ENCODE measurements at places on chromosomes 3 and 15.
A peak's percentile ranks its signal among the peaks of the same experiment; 100 is the strongest.

GRCh38 chr3:79268422-79268821 lies 499.4 kb downstream of the ROBO1 start:
- DNase-seq, result no peak

DNA sequence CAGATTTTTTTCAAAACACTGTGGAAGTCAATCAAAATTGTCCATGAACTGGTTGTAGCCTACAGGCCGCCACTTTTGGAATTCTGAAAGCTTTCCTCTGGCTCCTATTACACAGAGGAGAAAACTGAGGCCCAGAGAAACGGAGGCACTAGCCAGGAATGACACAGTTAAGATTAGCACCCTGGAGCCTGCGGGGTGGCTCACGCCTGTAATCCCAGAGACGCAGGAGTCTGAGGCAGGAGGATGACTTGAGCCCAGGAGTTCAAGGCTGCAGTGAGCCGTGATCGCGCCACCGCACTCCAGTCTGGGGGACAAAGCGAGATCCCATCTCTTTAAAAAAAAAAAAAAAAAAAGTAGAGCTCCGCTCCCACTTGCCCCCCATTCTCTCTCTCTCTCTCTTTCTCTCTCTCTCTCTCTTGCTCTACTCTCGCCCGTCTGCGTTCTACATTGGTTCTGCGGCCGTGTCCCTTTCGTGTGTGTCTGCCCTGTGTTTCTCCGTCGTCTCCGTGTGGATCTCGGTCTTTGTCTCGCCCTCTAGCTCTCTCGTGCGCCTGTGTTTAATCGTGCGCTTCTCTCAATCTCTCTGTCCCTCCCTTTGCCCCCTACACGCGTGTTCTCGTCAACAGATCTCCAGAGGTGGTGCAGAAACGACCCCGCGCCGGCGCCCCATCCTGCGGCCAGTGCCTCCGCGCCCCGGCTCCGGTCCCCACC lies 512 bp upstream of the TRH start:
- DNase-seq, result no peak

DNA sequence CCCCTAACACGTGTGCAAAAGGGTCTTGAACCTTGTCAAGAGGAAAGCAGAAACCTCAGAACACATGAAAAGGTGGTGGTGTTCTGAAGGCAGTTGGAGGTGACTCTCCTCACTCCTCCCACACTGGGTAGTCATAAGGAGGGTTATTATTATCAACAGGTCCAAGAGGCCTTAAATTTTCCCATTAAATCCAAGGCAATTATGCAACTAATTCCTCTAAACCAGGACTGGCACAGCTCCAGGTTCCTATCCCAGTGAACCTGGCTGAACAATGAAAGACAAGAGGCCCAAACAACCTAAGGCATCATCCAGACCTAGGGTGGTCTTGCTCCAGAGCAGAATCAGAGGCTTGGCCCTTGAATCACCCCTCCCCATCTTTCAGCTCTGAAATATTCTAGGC lies 15.0 kb downstream of the MYLK start:
- no peak for DNase-seq

DNA sequence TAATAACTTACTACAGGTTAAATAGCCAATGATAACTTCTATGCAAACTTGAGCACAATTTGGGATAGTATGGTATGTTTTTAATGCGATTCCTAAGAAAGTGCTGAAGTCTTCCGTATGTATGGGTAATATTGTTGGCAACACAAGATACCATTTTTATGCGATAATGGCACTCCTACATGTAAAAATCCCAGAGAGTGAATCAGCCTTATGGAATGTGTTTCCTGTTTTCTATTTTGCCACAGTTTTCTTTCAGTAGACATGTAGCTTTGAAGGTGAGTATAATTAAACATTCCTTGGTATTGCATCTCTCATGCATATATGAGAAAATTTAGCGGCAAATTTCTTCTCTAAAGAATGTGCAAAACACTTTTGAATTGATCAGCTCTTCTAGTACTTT lies 396.8 kb upstream of the AZI2 start:
- no peak for DNase-seq

- DNase-seq, result peak; percentile 63
Observed at GRCh38 chr3:195401943-195402342, 40.9 kb downstream of the ACAP2 start.

DNA sequence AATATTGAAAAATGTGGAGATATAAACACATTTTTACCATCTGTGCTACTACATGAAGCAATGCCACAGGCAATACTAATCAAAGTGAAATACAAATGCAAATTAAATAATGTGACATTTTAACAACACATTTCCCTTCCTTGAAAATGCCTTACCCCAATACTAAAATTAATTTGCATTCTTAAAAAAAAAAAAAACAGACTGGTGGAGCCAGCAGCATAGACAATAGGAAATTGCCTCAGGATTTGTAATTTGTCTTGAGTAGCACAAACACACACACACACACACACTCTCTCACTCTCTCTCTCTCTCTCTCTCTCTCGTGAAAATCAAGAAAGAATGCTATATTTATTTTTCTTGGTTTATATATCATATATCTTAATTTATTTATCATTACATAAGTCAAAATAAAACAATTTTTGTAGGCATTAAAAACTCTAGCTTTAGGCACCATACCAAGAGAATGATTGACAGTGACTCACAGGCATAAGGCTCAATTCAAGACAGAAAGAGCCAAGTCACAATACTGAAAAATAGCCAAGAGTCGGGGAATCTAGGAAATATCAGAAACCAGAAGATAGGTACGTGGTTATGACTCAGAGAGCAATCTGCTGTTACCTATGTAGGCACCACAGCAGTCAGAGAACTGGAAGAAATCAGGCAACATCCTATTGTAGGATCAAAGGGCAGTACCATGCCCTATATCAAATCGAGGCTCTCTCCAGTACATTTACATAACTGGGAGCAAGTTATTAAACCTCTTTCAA lies 23.0 kb downstream of the SUCNR1 start:
- DNase-seq, result no peak

GRCh38 chr15:89399238-89400115 lies 64.9 kb upstream of the POLG start:
- no peak for DNase-seq

DNA sequence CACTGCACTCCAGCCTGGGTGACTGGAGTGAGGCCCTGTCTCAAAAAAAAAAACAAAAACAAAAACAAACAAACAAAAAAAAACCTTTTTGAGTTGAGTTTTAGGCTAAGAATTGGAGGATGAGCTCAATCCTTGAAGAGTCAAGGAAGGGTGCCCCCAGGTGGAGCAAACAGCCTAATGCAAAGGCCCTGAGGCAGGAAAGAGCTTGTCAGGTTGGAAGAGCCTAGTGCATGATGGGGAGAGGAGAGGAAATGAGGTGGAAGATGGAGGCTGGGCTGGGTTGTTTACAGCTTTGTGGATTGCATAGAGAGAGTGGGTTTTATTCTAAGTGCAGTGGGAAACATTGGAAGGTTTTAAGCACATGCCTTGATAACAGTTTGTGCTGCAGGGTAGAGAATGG lies 2.1 kb upstream of the SNX22 start:
- DNase-seq, result no peak

DNA sequence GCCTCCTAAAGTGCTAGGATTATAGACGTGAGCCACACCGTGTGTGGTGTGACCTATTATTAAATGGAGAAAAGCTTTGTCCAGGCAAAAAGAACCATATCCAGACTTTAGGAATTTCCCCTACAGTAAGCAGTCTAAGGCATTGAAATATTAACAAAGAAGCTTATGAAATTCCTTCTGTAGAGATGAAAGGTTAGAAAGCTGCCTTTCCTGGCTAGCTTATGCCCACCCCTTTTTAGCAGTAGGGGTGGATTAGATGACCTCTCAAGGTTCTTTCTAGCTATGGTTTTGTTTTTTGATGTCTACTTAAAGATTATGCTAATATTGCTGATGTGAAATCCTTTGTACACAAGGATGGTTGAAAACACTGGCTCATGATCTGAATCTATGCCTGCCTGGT lies 13.9 kb downstream of the OXSM start:
- DNase-seq, result no peak

DNA sequence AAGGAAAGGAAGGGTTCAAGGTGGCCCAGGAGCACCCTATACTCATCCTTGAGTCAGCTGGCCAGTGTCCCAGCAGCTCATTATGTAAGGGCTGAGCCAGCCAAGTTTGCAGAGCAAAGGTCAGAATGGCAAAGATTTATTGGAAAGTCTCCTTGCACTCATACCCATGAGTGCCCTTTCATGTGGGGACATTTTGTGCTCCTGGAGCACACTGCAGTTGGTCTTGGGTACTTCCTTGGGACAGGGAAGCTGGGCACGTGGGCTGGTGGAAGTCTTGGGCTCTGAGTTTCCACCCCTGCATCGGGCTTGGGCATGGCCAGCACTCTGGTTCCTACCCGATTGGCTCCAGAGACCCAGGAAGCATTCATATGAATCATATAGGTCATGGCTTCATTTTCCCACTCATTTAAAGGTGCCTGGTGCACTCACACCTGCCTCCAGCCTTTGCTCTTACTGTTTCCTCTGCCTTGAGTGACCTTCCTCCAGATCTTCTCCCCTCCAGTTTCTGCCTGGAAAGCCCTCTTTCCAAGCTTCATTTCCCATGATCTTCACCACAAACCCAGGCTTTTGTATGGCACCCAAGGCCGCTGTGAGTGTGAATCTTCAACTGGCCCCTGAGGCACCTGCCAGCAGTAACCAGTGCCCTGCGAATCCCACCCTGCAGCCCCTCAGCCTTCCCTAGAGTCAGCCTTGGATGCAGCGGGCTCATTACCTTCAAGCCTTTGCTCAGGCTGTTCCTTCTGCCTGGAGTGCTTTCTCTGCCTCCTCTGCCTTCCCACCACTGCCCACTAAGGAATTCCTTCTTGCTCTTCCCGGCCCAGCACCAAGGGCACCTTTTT lies 10.5 kb upstream of the PRKCD start:
- no peak for DNase-seq

DNA sequence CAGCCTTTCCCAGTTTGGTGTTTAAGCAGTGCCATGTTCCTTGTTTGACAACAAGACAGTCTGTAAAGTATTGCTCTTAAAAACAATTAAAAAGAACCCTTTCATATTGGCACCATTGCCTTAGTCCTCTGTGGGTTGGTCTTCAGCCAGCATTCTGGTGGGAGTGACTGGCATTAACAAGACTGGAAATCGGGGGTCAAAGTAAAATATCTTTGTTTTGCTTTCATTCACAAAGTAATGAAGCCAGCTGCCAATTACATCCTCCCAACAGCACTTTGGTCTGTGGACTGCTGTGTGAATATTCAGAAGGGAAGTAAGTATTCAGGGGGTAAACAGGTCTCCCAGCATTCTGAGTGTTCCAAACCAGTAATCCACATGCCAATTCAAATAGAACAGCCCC lies 8.3 kb upstream of the VILL start:
- no peak for DNase-seq

DNA sequence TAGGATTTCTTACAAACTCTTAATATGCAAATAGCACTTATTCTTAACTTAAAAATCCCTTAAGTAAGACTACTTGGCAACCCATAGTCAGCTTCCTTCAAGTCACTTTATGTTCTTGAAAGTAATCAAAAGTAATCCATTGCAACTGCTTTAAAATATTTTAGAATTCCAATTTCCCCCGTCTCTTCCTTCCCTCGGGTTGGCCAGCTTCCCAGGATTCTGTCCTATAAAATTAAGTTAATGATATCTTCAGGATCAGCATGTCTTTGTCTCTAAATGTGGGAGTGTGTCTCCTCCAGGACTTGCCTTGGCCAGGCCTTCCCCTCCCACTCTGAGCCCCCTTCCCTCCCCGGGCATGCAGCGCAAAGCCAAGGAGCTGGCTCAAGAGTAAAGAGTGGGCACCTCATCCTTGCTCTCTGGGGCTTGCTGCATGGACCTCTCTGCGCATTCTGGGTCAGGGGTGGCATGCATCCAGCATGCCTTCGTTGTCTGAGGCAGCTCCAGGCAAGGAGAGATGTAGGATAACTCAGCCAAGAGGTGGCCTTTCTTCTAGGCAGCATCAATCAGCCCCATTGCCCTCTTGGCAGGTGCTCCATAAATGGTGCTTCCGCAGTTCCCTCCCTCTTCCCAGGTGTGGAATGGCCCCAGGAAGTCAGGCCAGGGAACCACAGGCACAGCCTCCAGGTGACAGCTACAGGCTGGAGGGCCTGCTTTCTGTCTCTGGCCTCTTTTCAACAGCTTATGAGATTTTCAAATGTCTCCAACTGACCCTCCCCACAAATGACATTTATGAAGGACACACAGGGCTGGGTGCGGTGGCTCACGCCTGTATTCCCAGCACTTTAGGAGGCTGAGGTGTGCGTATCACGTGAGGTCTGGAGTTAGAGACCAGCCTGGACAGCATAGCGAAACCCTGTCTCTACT lies 108.7 kb upstream of the ALDH1A3 start:
- DNase-seq, result no peak

GRCh38 chr3:109853077-109853731 lies 515.9 kb upstream of the DPPA4 start:
- DNase-seq, result no peak

DNA sequence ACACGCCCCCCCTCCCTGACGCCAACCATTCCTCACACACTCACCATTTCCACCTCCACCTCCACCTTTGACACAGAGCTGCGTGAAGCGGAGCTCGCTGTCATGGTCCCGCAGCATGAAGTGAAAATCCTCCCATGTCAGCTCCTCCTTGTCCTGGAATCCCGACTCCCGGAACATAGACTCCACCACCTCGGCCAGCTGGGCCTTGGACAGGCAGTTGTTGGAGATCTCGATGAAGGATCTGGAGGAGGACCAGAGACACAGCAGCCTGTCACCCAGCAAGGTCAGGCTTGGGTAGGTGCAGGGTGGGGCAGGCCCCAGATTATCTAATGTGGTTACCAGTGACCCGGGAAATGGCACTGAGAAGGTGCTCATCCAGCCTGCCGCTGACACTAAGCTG lies 12.2 kb downstream of the DUOX2 start:
- DNase-seq, result no peak

- no peak for DNase-seq
Observed at GRCh38 chr3:29614954-29615353, 334.1 kb downstream of the RBMS3 start.

DNA sequence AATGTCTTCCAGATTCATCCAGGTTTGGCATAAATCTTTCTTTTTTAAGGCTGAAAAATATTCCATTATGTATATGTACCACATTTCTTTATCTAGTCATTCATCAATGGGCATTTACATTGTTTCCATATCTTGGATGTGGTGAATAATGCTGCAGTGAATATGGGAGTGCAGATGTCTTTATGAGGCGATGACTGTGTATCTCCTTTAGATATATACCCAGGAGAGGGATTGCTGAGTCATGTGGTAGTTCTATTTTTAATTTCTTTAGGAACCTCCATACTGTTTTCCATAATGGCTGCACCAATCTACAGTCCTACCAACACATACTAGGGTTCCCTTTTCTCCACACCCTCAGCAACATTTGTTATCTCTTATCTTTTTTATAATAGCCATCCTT lies 96.3 kb downstream of the LRRC28 start:
- DNase-seq, result no peak

- DNase-seq, result peak; percentile 83
Observed at GRCh38 chr15:69857686-69858391, 239.9 kb downstream of the TLE3 start.

- DNase-seq, result peak; percentile 40
Observed at GRCh38 chr3:194261581-194262063, 89.5 kb downstream of the CPN2 start.

DNA sequence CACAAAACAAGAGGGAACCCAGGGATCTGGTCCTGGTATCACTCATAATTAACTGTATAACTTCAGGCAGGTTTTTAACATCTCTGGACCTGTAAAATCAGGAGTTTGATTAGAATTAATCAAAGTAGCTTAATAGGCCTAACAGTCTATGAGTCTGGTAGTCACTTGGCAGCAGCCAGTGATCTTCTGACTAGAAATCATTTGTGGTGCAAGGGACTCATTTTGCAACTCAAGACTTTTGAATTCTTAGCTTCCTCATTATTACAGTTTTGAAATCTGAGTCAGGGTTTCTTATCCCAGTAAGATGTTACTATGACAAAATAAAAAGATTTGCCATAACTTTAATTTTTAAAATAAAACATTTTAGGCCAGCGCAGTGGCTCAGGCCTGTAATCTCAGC lies 70.8 kb downstream of the TMCC1 start:
- DNase-seq, result no peak

Measured in islet precursor cell (in vitro differentiated cells).